ENCODE measurements at places on chromosomes 12 and 14. TPM values are rescaled to one million over a fixed set of nuclear protein-coding genes. Genes with fewer than 3 reads are reported as not detected.

The C12orf50 gene
- 0.13 TPM for total RNA-seq

The LRFN5 gene
- total RNA-seq, result 3.6 TPM

The GPR84 gene
- total RNA-seq, result 2.3 TPM

The SLCO1B1 gene
- total RNA-seq, result not detected

The RNASE3 gene
- total RNA-seq, result 0.80 TPM

The ITPR2 gene
- total RNA-seq, result 71.3 TPM

The NRIP2 gene
- 1.3 TPM for total RNA-seq

The ATP23 gene
- total RNA-seq, result 9.5 TPM

The RERGL gene
- 1.9 TPM for total RNA-seq

The GLI1 gene
- 0.13 TPM for total RNA-seq

The CLEC9A gene
- not detected for total RNA-seq

The APEX1 gene
- total RNA-seq, result 118 TPM

The AQP2 gene
- total RNA-seq, result not detected

The MSRB3 gene
- 81.1 TPM for total RNA-seq

The FOXG1 gene
- total RNA-seq, result not detected

Measured in mesenteric fat pad (tissue), 1 donor.